RWPE2 (cell line): ENCODE measurements at places on chromosomes 2 and 18.

DNA sequence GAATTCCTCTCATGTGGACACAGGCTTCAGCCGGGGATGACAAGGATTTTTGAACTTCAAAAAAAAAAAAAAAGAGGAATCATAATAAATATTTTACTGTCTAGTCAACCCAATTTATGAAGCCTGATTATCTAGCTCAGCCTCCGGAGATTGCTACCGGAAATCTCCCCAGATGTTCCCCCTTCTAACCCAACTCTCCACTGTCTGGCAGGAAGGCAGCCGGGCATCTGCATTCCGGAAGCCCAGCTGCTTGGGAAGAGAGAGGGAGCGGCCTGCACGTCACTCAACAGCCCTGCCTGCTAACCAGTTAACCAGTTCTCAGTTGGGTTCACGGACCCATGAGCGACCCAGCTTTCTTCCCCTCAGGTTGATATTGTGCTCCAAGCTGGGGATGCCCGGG, 87.2 kb upstream of the POU3F3 start:
- no peak for DNase-seq

- no peak for DNase-seq
These were observed 83.4 kb downstream of the TTC27 start for GRCh38 chr2:32711219-32711618.

- no peak for DNase-seq
These were observed 773.3 kb upstream of the SLC39A10 start for GRCh38 chr2:194883711-194884110.

DNA sequence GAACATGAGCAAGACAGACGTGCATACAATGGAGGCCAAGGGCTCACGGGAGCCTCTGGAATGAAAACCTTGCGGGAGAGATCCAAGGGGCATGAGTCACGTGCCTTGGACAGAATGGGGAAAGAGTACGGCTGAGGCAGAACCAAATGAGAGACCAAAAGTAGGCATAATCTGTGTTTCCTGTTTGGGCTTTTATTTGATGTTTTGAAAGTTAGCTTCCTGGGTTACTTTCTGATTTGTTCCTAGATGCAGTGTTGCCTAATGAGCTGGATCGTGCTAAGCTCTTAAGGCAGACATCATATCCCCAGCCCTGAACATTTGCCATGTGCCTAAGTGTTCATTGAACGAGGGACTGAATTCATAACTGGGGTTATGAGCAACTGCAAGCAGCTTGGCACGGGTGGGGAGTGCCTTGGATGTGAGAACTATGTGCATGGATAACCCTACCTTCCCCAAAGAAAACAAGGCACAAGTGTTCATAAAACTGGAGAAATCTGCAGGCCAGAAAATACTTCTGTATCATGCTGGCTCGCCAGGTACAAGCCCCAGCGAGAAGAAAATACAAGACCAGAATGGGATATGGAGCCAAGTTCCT, 60.3 kb upstream of the RPL31 start:
- DNase-seq, result no peak

- DNase-seq, result no peak
These were observed 25.9 kb downstream of the STPG4 start for GRCh38 chr2:47129191-47129706.

GRCh38 chr2:11795590-11795989, 49.2 kb downstream of the LPIN1 start:
- no peak for DNase-seq

DNA sequence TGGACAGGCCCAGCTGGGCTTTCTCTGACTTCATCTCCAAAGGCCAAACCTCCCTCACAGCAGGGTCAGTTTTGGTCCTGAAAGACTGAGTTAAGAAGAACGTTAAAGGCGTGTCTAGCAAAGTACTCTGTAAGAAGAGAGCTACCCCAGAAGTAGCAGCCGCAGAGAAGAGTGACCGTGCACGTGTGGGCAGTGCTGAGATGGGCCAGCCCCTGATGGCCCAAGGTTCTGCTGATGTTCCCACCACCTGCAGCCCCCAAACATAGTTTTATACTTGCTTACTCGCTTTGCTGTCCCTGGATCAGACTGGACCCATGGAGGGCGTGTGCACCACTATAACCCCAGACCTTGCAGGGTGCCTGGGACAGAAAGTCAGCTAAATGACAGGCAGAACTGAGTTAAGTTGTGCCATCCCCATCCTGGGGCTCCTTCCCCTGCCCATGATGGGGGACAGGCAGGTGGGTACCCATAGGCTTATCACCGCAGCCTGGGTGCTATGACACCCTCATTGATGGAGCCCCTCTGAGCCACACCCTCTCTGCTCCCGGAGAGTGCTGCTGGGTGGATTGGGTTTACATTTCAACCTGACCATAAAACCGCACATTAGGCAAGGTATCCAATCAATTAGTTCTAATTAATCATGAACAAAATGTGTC, 367.3 kb upstream of the HS6ST1 start:
- DNase-seq, result no peak
